Body of pancreas (tissue), 4 donors: ENCODE measurements at places on chromosomes 5 and 9. TPM values are rescaled to one million over a fixed set of nuclear protein-coding genes. Genes with fewer than 3 reads are reported as not detected.

Gene RANBP17
- total RNA-seq: 9.1 TPM

Gene MEF2C
- 7.0 TPM for total RNA-seq

Gene HMGCS1
- 10.9 TPM for total RNA-seq

Gene UGT3A2
- total RNA-seq: not detected

Gene PCDHB4
- 3.3 TPM for total RNA-seq

Gene CTXN3
- total RNA-seq: not detected

Gene FBP2
- total RNA-seq: 3.1 TPM

Gene FAM151B
- 1.6 TPM for total RNA-seq

Gene DAB2IP
- 34.9 TPM for total RNA-seq

Gene PRDM9
- not detected for total RNA-seq

Gene IRX4
- not detected for total RNA-seq

Gene ARID3C
- not detected for total RNA-seq

Gene NOL6
- 14.8 TPM for total RNA-seq

Gene CCDC192
- not detected for total RNA-seq

Gene SERF1A
- 7.3 TPM for total RNA-seq

Gene SGCD
- total RNA-seq: 2.6 TPM

Gene INSL4
- not detected for total RNA-seq

Gene CATSPER3
- 0.52 TPM for total RNA-seq

Gene KLF9
- 63.6 TPM for total RNA-seq

Gene HABP4
- total RNA-seq: 12.2 TPM

Gene FSD1L
- total RNA-seq: 6.0 TPM

Gene RAB3C
- total RNA-seq: 2.3 TPM
